ENCODE measurements at places on chromosomes 1 and 21. TPM values are rescaled to one million over a fixed set of nuclear protein-coding genes. Genes with fewer than 3 reads are reported as not detected.

DNA sequence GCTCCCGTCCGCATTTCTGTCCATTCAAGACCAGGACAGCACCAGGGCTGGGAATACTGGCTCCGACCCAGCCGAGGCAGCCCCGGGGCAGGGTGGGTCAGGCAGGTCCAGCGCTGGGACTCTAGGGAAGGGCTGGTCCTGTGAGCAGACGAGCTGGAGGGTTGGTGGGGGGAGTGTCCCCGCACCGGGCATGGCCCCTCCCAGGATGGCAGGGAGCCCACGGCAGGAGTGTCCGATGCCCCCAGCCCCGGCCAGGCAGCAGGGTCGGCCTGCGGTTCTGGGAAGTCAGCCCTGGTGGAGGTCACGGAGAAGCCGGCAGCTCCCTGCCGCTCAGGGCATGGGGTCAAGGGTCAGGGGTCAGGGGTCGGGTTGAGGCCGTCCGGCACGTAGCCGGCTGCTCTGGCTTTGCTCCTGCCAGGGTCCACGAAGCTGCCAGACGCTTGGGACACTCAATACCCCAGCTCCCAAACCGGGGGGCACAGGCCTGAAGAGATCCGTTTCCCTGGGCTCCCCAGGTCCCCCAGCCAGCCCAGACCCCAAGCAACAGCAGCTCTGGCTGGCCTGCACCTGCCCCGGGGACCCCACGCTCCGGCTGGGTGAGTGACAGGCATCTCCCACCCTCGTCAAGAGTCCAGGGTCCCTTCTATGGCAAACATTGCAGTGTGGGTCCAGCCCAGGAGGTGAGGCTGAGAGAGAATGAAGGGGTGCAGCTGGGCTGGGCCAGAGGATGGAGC is 6.7 kb downstream of the C1QTNF12 start:
- no peaks in the 10 kb centered on the region for H3K36me3 ChIP-seq
- H3K4me3 ChIP-seq, result no peak overlapping the region
- no peaks in the 10 kb centered on the region for H3K4me1 ChIP-seq

GRCh38 chr1:8646189-8646588 is 171.3 kb downstream of the RERE start:
- no peak for DNase-seq
- no peak overlapping the region for H3K27ac ChIP-seq
- H3K27me3 ChIP-seq, result no peaks in the 10 kb centered on the region
- H3K4me1 ChIP-seq, result no peaks in the 10 kb centered on the region
- no peaks in the 10 kb centered on the region for H3K36me3 ChIP-seq
- H3K4me3 ChIP-seq, result no peak overlapping the region

- H3K27me3 ChIP-seq, result peaks cover 2% of the 10 kb centered on the region
- no peak within 1 kb of the TSS for H3K4me3 ChIP-seq
- no peak within 1 kb of the TSS for H3K27ac ChIP-seq
- DNase-seq, result peak; percentile 69
Measured at GRCh38 chr1:26353976-26354820, at the start of gene CRYBG2. CRYBG2 (minus strand) TSS chr1:26354130; CDS start chr1:26346657, 7,473 bp downstream.

- no peaks in the 10 kb centered on the region for H3K4me1 ChIP-seq
- DNase-seq, result no peak
- H3K27me3 ChIP-seq, result no peaks in the 10 kb centered on the region
- no peaks in the 10 kb centered on the region for H3K36me3 ChIP-seq
- H3K4me3 ChIP-seq, result no peak overlapping the region
Measured at GRCh38 chr1:77412820-77413530, 131.2 kb downstream of the AK5 start.

GRCh38 chr1:40898431-40898901 is 36.3 kb upstream of the CITED4 start:
- no peak overlapping the region for H3K4me3 ChIP-seq
- no peak for DNase-seq
- H3K36me3 ChIP-seq, result no peaks in the 10 kb centered on the region
- H3K4me1 ChIP-seq, result peaks cover 29% of the 10 kb centered on the region

The BNIPL gene
- 0.54 TPM for total RNA-seq

The MRAP gene
- total RNA-seq, result not detected

- H3K4me3 ChIP-seq, result peak overlapping the region; percentile 81
- H3K4me1 ChIP-seq, result no peaks in the 10 kb centered on the region
- no peak for DNase-seq
Measured at GRCh38 chr1:168348146-168348709, 67.6 kb downstream of the TBX19 start.

GRCh38 chr1:171597203-171597602 is 24.8 kb upstream of the MYOCOS start:
- no peak for DNase-seq
- H3K27me3 ChIP-seq, result no peaks in the 10 kb centered on the region
- H3K36me3 ChIP-seq, result peaks cover 4% of the 10 kb centered on the region
- H3K4me3 ChIP-seq, result no peak overlapping the region
- H3K4me1 ChIP-seq, result peaks cover 8% of the 10 kb centered on the region
- peak overlapping the region; percentile 46 for H3K27ac ChIP-seq

GRCh38 chr1:110348771-110349170 is 9.6 kb downstream of the RBM15 start:
- H3K4me3 ChIP-seq, result no peak overlapping the region
- H3K27ac ChIP-seq, result no peak overlapping the region
- peaks cover 6% of the 10 kb centered on the region for H3K4me1 ChIP-seq
- no peak for DNase-seq
- H3K36me3 ChIP-seq, result no peaks in the 10 kb centered on the region
- H3K27me3 ChIP-seq, result no peaks in the 10 kb centered on the region

The SPRR1A gene
- not detected for total RNA-seq

GRCh38 chr21:33954395-33954794 is 38.8 kb upstream of the ATP5PO start:
- no peak overlapping the region for H3K4me3 ChIP-seq
- H3K27ac ChIP-seq, result no peak overlapping the region
- no peaks in the 10 kb centered on the region for H3K4me1 ChIP-seq

- no peaks in the 10 kb centered on the region for H3K36me3 ChIP-seq
- H3K4me1 ChIP-seq, result no peaks in the 10 kb centered on the region
- H3K4me3 ChIP-seq, result no peak overlapping the region
- peak; percentile 89 for DNase-seq
Measured at GRCh38 chr1:119808972-119809550, 2.2 kb downstream of the REG4 start.

DNA sequence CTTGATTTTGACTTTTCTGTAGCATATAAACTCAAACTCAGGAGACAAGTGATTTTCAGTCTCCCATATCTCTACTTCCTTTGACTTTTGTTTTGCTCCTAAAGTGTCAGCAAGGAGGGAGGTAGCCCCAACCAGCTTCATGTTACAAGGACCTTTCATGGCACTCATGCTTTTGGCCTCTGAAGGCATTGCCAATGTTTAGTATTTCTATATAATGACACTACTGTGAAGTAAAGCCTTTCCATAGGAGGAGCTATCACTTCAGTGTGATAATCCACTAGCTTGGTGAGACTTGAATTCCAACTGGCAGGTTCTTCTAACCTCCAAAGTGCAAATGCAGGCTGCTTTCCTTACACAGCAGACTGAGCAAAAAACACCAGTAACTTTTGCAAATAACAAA is 14.4 kb downstream of the COLGALT2 start:
- H3K4me1 ChIP-seq, result no peaks in the 10 kb centered on the region
- no peaks in the 10 kb centered on the region for H3K27me3 ChIP-seq

- H3K4me3 ChIP-seq, result no peak overlapping the region
- no peak for DNase-seq
- no peak overlapping the region for H3K27ac ChIP-seq
- no peaks in the 10 kb centered on the region for H3K36me3 ChIP-seq
- H3K27me3 ChIP-seq, result no peaks in the 10 kb centered on the region
Measured at GRCh38 chr1:63624911-63625310, 31.7 kb downstream of the PGM1 start.

The ARHGEF19 gene
- 8.2 TPM for total RNA-seq

- H3K4me3 ChIP-seq, result no peak overlapping the region
- no peaks in the 10 kb centered on the region for H3K27me3 ChIP-seq
- no peak overlapping the region for H3K27ac ChIP-seq
- no peaks in the 10 kb centered on the region for H3K36me3 ChIP-seq
- peaks cover 6% of the 10 kb centered on the region for H3K4me1 ChIP-seq
Measured at GRCh38 chr21:14870853-14871149, 194.0 kb downstream of the NRIP1 start.

- H3K27me3 ChIP-seq, result peaks cover 2% of the 10 kb centered on the region
- H3K36me3 ChIP-seq, result peaks cover 4% of the 10 kb centered on the region
- H3K27ac ChIP-seq, result no peak overlapping the region
Measured at GRCh38 chr1:151988405-151988923, 5.2 kb downstream of the S100A10 start.

The FCRL6 gene
- total RNA-seq, result 1.4 TPM

GRCh38 chr1:39139723-39140360 is 64.7 kb upstream of the MACF1 start:
- H3K4me1 ChIP-seq, result peaks cover 33% of the 10 kb centered on the region
- H3K27ac ChIP-seq, result peak overlapping the region; percentile 28
- no peak overlapping the region for H3K4me3 ChIP-seq
- no peak for DNase-seq
- no peaks in the 10 kb centered on the region for H3K36me3 ChIP-seq

- DNase-seq, result peak; percentile 57
- H3K27ac ChIP-seq, result no peak overlapping the region
- no peak overlapping the region for H3K4me3 ChIP-seq
- H3K27me3 ChIP-seq, result no peaks in the 10 kb centered on the region
Measured at GRCh38 chr1:185170291-185170848, 13.4 kb downstream of the SWT1 start.

GRCh38 chr1:173134800-173135199 is 72.3 kb downstream of the TNFSF4 start:
- H3K4me3 ChIP-seq, result no peak overlapping the region
- no peak for DNase-seq
- H3K36me3 ChIP-seq, result no peaks in the 10 kb centered on the region
- H3K4me1 ChIP-seq, result no peaks in the 10 kb centered on the region

DNA sequence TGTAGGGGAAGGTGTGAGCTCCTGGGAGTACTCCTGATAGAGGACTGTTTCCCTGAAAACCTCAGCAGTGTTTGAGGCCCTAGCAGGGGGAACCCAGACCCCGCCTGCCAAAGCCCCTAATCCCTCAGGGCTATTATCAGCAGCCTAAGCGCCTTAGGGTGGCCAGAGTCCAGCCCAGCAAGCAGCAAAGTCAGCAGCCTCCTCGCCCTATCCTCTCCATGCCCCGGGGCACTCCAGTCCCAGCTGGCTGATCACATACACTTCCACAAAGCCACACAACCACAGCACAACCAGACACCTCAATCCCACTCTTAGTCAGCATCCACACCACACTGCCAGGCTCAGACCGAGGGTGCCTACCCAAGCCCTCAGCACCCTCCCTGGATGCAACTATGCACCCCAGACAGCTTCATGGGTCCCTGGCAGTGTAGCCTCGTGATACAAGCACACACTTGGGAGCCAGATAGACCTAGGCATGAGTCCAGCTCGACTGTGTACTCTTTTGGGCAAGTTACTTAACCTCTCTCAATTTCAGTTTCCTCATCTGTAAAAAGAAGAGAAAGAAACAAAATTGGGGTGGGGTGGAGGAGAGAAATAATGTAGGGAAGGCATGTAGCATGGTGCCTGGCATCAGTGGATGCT is 7.1 kb downstream of the IGSF9 start:
- H3K36me3 ChIP-seq, result no peaks in the 10 kb centered on the region
- H3K27me3 ChIP-seq, result no peaks in the 10 kb centered on the region
- no peak overlapping the region for H3K4me3 ChIP-seq
- no peak for DNase-seq
- H3K4me1 ChIP-seq, result no peaks in the 10 kb centered on the region

The TCP10L gene
- total RNA-seq, result 2.2 TPM

- H3K4me1 ChIP-seq, result no peaks in the 10 kb centered on the region
- no peaks in the 10 kb centered on the region for H3K36me3 ChIP-seq
- H3K27ac ChIP-seq, result no peak overlapping the region
- DNase-seq, result no peak
Measured at GRCh38 chr1:58441699-58442098, 104.8 kb downstream of the OMA1 start.

The TRAF3IP3 gene
- total RNA-seq, result 16.4 TPM

The ASCL5 gene
- total RNA-seq, result not detected

DNA sequence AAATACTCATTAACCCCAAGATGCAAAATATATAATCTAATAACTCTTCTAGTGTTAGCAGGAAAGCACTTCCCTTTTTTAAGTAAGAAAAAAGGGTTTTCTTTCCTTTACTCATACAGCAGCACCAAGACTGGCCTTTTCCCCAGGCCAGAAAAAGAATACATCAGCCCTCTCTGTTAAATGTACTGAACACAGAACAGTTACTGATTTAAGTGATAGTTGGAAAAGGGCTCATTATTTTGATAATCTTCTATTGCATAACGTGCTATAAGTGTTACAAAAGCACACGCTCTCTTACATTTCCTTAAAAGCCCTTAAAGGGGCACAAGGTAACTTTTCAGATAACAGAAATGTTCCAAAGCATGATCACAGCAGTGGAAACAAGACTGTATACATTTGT is 142.9 kb downstream of the TIAM1 start:
- H3K4me3 ChIP-seq, result no peak overlapping the region
- no peaks in the 10 kb centered on the region for H3K27me3 ChIP-seq
- no peak overlapping the region for H3K27ac ChIP-seq
- H3K36me3 ChIP-seq, result no peaks in the 10 kb centered on the region
- H3K4me1 ChIP-seq, result no peaks in the 10 kb centered on the region

GRCh38 chr1:10722803-10723202 is 73.6 kb downstream of the CASZ1 start:
- peak; percentile 65 for DNase-seq
- no peaks in the 10 kb centered on the region for H3K27me3 ChIP-seq
- no peak overlapping the region for H3K27ac ChIP-seq
- H3K36me3 ChIP-seq, result no peaks in the 10 kb centered on the region
- H3K4me1 ChIP-seq, result peaks cover 44% of the 10 kb centered on the region
- no peak overlapping the region for H3K4me3 ChIP-seq

GRCh38 chr1:181139631-181140061 is 51.1 kb downstream of the IER5 start:
- H3K27ac ChIP-seq, result no peak overlapping the region
- peaks cover 13% of the 10 kb centered on the region for H3K4me1 ChIP-seq
- H3K27me3 ChIP-seq, result no peaks in the 10 kb centered on the region
- no peak for DNase-seq

- no peaks in the 10 kb centered on the region for H3K36me3 ChIP-seq
- no peak overlapping the region for H3K27ac ChIP-seq
- no peaks in the 10 kb centered on the region for H3K27me3 ChIP-seq
- peaks cover 2% of the 10 kb centered on the region for H3K4me1 ChIP-seq
Measured at GRCh38 chr1:109786112-109786480, 22.4 kb upstream of the EPS8L3 start.
